ENCODE measurements at places on chromosomes 13 and 19.

DNA sequence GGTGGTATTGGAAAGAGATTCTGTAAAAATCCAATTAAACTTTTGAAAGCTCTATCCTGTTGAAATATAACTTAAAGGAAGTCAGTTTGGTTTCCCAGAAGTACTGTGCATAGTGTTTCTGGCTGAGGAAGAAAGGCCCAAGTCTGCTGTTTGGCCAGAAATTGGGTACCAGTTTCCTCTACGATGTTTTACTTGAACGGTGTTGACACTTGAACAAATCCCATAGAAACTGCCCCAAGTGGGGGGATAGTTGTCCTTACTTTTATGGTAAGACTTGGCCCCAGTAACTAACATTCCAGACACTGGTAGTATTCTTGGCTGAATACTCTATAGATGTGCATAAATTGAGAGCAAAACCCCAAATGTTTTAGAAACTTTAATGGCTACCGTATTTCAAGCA is 14.2 kb downstream of the KLF5 start:
- DNase-seq, result no peak

DNA sequence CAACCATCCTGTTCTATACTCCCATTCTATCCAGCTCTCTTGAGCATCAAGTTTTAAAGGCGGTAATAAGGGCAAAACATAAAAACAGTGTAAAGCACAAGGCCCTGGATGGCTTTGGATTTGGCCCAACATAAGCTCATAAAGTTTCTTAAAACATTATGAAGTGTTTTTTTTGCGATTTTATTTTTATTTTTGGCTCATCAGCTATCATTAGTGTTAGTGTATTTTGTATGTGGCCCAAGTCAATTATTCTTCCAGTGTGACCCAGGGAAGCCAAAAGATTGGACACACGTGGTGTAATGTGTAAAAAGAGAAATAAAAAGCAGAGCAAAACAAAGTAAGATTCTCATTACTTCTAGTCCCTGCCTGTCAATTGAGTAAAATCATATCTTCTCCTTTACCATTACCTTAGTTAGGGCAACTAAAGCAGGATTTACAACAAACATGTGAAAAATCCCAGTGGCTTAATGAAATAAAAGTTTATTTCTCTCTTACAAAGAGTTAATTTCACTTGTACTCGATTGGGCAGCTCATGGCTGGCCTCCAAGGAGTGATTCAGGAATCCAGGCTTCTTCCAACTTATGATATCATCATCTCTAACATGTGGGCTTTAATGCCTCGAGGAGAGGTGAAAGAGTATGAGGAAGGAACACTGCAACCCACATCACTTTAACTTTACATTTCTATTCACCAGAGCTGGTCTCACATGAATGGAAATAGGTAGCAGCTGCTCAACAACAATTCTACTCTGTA is 725.2 kb upstream of the SLITRK1 start:
- DNase-seq, result peak; percentile 66

GRCh38 chr19:4986471-4986891 is 17.6 kb downstream of the KDM4B start:
- DNase-seq, result no peak

DNA sequence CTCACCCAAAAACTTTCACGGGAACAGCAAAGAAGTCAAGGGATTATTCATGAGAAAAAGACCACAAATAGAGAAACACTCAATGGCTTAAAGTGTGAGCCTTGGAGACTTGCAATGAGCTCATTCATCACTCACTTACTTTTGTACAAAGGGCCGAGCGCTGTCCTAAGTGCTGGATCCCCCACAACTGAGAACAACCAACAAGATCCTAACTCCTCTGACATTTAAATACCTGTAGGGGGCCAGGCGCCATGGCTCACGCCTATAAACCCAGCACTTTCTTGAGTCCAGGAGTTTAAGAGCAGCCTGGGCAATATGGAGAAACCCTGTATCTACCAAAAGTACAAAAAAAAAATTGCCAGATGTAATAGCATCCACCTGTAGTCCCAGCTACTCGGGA is 29.4 kb upstream of the ZNF507 start:
- no peak for DNase-seq

- peak; percentile 78 for DNase-seq
Observed at GRCh38 chr19:41706741-41707501, 1.5 kb upstream of the CEACAM5 start.

DNA sequence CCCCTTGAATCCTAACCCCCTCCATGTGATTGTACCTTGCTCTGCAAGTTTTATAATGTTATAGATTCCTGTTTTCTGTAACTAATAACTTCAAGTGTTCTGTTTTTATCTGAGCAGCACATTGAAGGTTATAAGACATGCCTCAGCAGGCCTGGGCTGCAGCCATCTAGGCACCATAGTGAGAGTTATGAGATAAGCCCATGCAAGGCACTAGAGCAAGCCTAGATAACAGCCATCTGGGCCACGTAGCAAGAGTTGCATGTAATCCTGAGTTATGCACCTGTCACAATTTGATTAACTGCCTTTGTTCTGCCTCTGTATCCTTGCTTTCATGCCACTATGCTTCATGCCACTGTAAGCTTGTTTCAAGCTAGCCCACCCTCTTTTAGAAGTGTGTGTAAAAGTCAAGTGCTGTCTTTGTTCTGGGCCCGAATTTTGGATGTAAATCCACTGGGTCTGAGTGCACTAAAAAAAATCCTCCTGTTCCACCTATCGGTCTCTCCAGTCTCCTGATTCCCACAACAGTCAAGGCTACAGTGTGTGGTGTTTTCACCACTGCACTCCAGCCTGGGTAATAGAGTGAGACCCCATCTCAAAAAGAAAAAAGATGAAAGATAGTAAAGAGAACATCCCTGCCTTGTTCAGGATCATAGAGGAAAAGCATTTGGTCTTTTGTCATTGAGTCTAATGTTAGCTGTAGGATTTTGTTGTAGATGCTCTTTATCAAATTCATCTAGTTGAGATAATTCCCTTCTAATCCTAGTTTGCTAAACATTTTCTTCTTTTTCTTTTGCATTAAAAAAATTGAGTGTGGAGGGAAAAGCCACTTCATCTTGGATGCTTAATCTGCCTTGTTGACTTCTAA is 16.0 kb upstream of the KBTBD6 start:
- no peak for DNase-seq

DNA sequence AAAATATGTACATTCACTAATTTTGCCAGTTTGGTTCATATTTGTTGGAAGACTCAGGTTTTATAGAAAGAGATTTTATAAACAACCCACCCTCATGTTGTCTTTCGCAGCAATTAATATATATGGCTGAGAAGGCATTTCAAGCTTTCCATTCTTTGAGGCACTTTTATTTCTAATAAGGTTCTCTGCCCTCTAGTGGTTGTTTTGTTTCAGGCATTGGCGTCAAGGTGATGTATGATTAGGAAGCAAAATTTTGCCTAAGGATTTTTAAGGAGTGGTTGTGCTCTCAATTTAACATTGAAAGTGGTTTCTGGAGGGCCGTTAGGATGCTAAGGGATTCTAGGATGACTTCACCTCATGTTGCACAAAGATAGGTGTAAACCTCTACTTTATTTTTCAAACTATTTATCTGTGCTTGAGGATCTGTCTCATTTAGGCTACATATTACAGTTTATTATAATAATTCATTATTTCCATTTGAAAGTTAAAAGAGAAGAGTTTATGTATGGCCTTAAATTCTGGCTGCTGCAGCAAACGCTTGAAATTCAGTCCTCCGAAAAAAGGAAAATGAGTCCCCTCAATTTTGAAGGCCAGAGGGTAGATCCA is 35.9 kb downstream of the OXGR1 start:
- DNase-seq, result peak; percentile 47

DNA sequence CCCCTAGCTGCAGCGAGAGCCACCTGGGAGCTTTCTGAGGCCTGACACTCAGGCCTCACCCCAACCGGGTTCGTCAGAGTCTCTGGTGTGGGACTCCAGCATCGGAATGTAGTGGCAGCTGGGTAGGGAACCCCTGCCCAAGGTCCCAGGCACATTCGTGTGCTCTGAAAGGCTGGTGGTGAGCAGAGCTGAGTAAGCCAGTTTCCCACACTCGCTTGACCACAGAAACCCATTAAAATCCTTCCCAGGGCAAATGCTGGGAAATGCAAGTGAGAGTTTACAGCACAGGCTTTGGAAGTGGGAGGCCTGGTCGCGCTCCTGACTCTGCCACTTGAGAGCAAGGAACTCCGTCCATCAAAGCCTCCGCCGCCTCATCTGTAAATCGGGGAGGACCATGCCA is 4.2 kb downstream of the TRAPPC6A start:
- DNase-seq, result no peak

- no peak for DNase-seq
Observed at GRCh38 chr19:35204799-35205732, 23.5 kb downstream of the FAM187B start.

- peak; percentile 72 for DNase-seq
Observed at GRCh38 chr13:50910485-50910805, 854 bp downstream of the RNASEH2B start.

DNA sequence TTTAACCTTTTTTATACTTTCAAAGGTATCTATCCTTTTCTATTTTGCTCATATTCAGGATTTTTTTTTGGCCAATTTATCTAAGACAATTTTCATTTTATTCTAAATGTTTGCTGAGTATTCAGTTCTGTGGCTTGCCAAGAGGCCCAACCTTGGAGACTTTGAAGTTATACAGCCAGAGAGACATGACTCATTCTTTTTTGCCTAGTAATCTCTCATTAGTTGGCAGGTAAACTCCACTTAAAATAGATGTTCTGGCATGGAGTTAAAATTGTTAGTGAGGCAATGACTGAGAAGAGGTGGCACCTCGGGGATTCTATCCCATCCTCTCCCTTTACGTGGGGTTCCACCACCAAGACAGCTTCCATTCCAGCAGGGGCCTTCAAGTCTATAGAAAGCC is 213.8 kb downstream of the KCTD12 start:
- no peak for DNase-seq

DNA sequence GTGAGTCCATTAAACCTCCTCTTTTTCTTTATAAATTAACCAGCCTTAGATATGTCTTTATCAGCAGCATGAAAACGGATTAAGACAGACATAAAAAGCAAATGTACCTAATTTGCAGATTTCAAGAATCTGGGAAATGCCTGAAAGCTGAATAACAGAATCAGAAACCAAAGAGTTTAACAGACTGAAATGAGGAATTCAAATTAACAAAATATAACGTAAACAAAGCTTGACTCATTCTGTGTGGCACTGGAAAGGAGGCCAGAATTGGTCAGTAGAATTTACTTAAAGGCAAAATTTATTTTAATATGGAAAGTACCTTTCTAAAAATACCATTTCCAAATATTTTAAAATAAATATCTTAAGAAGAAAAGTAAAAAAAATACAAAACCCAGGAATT is 540.6 kb upstream of the HTR2A start:
- DNase-seq, result no peak

- no peak for DNase-seq
Observed at GRCh38 chr19:16472992-16473391, 1.2 kb upstream of the EPS15L1 start.
